ENCODE measurements at places on chromosomes 1 and 21.

DNA sequence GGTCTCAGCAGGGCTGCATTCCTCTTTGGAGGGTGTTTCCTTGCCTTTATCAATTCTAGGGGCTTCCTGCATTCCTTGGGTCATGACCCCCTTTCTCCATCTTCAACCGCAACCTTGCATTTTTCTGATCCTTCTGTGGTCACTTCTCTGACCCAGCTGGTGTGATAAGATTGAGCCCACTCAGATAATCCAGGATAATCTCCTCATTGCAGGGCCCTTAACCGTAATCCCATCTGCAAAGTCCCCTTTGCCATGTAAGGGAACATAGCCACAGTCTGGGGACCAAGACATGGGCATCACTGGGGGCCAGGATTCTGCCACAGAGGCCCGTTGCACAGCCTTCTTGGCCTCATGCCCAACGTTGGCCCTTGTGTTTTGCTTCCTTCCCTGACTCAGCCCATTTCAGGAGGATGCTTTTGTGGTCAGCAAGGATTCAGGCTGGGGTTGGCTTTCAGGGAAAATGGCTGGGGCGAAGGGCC, 35.0 kb upstream of the IL19 start:
- DNase-seq = no peak

GRCh38 chr1:202165267-202165941, 5.0 kb upstream of the PTPN7 start:
- DNase-seq = no peak

GRCh38 chr21:33971492-33972013, 55.9 kb upstream of the ATP5PO start:
- no peak for DNase-seq

DNA sequence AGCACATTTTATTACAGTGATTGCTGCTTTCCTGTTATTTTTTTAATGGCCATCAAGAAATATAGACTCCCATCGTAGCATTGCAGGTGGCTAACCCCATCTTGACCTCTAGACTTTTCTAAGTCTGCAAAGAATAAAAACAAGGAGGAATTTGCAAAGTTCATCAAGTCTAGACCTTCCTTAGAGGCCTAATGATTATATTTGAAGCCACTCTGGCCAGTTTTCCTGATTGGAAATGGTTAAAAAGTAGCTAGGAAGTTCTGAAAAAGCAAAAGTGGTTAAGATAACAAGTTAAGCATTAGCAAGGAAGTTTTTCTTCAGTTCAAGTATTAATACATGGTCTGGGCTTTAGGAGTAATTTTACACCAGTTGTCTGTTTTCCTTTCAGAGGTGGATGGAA, 16.7 kb upstream of the KCNJ15 start:
- DNase-seq = no peak

GRCh38 chr1:240797050-240797449, 185.1 kb upstream of the GREM2 start:
- DNase-seq = no peak

GRCh38 chr1:4447778-4448420, 206.5 kb upstream of the AJAP1 start:
- DNase-seq = no peak

DNA sequence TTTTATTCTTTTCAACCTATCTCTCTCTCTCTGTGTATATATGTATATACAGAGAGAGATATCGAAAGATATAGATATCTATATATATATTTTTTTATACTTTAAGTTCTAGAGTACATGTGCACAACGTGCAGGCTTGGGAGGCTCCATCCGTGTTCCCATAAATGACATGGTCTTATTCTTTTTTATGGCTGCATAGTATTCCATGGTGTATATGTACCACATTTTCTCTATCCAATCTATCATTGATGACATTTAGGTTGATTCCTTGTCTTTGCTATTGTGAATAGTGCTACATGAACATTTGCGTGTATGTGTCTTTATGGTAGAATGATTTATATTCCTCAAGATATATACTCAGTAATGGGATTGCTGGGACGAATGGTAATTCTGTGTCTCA, 55.2 kb upstream of the GPR88 start:
- DNase-seq = no peak
